NCI-H1417 treated with DMSO at 0.1 percent for 48 hours (cell line): ENCODE measurements at places on chromosomes 5 and 9.

DNA sequence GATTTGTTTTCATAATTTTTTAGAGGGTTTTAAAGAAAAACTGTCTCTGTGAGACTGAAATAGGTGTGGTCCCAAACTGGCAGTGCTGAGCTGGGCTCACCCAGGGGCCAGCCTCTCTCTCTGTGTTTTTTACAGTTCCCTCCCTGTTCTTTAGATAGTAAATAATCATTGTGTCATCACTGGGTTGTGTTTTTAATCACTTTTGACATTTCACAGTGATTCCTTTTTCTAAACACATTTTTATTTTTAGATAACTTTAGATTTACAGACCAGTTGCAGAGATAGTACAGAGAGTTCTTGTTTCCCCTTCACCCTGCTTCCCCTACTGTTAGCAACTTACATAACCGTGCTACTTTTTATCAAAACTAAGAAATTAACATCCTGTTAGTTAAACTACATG, 44.4 kb downstream of the MAP1B start:
- DNase-seq = no peak

DNA sequence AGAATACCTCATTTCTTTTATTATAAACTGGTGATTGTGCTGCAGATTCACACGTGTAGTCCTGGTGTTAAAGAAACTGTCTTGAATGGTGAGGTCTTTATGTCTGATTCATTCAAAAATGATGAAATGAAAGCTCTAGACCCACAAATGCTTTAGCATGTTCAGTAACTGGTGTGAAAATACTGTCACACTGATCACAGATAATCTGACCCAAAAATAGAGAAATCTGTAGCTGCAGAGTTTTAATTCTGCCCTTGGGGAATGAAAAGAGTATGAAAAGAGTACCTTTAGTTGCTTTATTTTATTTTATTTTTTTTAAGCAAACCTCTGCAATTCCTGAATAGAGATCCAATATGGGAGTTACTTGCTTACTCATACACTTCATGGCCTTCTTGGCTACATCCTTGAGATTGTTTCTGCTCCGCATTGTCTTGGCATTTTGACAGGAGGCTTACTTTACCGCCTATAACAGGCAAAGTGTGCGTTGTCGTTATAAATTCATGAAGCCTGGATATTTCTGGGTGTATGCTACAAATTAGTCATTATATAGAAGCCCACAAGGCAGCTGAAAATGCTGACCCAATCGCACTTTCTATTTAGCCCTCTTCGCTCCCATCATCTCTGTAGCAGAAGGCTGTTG, 2.7 kb downstream of the RGMB start:
- no peak for DNase-seq

DNA sequence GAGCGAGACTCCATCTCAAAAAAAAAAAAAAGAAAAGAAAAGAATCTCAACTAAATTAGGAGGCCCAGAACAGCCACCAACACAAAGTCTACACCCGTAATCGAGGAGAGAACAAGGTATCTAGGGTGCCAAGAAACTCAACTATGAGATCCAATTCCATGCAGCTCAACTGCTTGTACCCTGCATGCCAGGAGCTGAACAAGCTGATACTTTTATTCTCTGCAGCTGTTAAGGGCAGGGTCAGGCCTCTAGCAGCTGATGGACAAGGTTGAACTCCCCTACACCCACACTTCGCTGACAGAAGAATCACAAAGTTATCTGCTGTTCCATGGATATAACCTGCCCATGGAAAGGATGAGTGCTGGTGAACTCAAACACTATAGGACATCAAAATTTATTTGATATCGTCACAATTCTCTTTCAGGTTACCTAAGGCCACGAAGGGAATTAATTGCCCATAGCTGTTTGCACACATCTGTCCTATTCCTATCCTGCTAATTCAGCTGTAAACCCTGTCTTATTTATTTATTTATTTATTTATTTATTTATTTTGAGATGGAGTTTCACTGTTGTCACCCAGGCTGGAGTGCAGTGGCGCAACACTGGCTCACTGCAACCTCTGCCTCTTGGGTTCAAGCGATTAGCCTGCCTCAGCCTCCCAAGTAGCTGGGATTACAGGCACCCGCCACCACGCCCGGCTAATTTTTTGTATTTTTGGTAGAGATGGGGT, 20.7 kb downstream of the UBAP2 start:
- DNase-seq = no peak

- no peak for DNase-seq
Measured at GRCh38 chr5:108606185-108606584, 141.5 kb upstream of the FER start.
